Fibroblast of skin of right biceps (primary cell): ENCODE measurements at places on chromosomes 16 and 17.
A peak's percentile ranks its signal among the peaks of the same experiment; 100 is the strongest.

GRCh38 chr16:4904108-4904941, 32.6 kb downstream of the PPL start:
- DNase-seq: no peak

DNA sequence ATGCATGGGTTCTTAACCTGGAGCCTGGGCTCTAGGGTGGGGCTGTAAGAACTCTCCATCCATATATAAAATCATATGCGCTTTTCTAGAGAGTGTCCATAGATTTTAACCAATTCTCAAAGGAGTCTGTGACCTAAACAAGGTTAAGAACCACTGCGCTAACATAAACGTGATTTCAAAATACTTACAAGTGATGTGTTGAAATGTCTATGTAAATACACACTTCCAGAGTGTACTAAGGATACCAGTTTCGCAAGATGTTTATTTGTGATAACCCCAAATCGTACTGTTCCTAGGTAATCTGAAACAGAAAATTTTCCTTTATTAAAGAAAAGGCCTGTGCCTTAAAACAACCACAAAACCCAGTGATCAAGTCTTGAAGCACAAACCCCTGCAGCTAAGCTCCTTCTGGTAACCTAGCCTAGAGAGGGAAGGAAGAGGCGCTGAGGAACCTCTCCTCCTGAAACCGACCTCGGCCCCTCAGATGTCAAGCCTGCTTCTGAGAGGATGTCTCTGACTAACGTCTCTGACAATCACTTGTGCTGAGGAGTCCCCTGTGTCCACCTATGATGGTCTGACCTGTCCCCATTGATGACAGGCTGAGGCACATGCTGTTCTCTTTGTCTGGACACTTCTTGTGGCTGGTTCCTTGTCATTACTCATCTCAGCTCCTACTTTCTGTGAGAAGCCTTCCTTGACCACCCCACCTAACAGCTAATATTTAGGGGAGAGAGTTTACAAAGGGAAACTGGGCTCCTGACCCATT, 32.2 kb downstream of the SNN start:
- DNase-seq: no peak

- DNase-seq: peak; percentile 85
Observed at GRCh38 chr16:10579965-10580882, at the start of gene EMP2. EMP2 (minus strand) TSS chr16:10580598; CDS start chr16:10547617, 32,981 bp downstream.

- DNase-seq: no peak
Observed at GRCh38 chr16:82395212-82395611, 225.2 kb upstream of the MPHOSPH6 start.

DNA sequence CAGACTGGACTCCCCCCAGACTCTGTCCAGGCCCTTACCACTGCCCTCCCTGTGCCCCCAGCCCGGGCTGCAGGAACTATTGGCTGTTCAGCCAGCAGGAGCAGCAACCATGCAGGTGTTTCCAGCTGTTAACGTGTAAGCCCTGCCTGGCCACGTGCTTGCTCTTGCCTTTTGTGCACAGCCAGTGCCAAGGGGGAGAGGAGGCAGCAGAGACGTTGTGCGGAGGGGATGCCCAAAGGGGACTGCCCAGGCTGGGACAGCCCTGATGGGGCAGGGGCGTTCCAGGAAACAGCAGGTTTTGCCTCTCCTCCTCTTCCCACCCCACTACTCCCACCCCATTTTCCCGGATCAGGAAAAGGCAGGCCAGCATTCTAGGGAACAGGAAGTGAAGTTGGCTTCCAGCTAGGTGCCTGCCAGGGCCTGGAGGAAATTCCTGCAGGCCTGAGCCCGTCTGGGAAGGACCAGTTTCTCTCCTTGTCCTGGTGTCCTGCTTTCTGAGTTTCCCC, 16.7 kb upstream of the LASP1NB start:
- DNase-seq: no peak

DNA sequence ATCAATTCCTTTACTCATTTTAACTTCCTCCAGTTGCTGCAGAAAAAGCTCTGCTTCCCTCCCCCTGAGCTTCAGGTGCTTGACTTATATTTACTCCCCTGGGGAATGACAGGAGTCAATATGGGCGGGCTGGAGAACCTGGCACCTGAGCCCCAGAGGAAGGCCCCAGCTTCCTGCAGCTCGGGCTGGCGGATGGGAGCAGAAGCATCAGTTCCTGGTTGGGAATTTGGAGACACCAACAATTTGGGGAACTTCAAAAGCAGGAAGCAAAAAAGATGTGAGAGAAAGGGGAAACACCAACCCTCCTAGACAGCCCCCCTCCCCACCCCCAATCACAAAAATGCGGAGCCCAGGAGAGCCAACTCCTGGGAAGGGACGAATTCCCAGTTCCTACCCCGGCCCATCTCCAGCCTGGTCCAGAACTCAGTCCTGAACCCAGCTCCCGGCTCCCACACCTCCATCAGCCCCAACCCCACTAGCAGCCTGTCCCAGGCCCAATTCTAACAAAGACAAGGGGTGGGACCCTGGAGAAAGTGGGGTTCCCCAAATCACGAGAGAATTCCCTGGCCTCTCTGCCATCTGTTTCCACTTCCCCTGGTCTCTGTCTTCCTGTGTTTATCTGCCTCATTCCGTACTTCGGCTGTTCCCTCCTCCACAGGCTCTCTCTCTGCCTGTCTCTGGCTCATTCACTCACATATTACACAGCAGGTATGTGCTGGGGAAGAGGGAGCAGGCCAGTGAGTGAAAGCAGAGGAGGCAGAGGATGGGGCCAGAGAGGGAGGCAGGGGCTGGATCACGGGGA, 16.2 kb upstream of the ASGR2 start:
- no peak for DNase-seq

DNA sequence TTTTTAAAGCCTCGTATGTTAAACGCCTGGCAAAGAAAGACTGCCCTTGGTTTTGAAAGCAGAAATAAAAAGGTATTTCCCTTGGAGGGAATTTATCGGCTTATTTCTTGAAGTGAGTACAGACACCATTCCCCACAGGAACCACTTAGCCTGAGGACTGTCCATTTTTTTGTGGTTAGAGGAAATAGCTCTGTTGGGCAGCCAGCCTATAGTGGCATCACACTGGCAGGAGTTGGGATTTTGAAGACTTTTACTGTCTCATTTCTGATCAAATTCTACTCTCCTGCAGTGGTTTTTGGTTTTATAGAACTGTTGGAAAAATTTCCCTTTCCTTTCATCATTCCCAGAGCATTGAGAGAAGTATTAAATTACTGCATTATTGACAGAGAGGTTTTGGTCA, 34.1 kb upstream of the CDC6 start:
- DNase-seq: no peak

GRCh38 chr16:11149011-11149616, 106.9 kb downstream of the SOCS1 start:
- DNase-seq: no peak

DNA sequence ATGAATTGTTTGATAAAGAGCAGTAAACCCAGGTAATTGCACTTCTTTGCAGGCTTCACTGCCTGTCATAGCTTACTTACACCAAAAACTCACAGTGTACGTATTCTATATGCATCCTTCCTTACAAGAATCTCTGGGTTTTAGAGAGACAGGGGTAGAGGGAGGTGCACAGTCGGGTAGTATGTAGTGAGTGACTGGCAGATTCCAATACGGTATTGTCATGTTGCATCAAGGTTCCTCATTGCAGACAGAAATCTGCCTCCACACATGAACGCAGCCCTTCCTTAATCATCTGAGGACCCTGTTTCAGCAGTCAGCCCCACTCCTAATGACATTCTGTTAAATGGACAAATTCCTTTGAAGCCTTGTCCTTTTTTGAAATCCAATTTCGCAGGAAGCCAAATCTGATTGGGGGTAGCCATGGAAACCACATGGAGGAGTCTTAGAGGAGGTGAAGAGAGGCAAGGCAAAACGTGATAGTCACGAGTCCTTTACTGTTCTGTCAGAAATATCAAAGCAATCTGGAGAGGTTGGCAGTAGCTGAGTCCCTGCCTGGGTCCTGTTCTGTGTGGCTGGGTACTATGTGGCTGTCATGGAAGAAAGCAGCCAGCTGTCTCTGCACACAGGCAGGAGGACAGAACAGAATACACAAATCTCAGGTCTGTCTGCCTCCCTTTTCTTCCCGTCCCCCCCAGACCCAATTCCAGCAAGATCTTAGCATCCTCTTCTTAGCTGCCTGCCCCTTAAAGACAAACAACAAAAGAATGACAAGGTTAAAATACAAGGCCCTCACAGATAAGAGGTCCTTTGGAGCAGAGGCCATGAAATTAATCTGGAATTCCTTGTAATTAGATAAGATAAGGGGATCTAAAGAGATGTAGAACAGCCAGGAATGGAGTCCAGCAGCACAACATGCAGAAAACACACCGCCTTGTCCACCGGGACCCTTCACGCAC, 3.1 kb upstream of the SKAP1 start:
- DNase-seq: peak; percentile 10

- no peak for DNase-seq
Observed at GRCh38 chr16:24975428-24975889, 39.7 kb downstream of the ARHGAP17 start.

GRCh38 chr17:57541472-57542394, 203.4 kb downstream of the CCDC182 start:
- peak; percentile 43 for DNase-seq

DNA sequence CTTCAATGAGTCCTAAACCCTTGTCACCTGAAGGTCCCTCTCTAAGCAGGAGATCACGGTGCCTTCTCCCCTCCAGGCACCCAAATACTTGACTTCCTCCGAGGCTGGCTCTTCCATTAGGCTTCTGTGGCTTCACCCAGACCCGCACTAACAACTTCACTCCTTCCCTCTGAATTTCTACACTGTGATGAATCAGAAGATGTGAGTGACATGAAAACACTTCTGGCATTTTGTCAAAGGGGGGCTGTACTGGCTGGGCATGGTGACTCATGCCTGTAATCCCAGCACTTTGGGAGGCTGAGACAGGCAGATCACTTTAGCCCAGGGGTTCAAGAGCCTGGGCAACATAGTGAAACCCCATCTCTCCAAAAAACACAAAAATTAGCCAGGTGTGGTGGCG, 72.6 kb upstream of the CNEP1R1 start:
- DNase-seq: peak; percentile 65

- no peak for DNase-seq
Observed at GRCh38 chr17:73757420-73757819, 113.2 kb upstream of the SDK2 start.

DNA sequence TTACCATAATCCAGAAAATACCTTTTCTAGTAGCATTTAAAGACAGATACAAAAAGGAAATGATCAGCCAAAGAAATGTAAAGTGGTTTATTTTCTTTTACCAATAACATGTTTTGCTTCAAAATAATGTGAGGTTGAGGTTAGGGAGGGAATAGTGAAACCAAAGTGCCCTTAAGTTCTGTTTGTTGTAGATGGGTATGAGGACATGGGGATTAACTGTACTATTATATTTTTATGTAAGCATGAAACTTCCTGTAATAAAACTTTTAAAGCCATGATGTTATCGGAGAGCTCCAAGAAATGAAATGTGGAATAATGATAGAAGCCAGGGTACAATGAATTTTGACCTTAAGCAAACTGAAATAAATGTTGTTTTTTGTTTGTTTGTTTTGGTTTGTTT, 9.9 kb downstream of the C16orf46 start:
- DNase-seq: no peak
